ENCODE measurements at places on chromosomes 7 and 10.

DNA sequence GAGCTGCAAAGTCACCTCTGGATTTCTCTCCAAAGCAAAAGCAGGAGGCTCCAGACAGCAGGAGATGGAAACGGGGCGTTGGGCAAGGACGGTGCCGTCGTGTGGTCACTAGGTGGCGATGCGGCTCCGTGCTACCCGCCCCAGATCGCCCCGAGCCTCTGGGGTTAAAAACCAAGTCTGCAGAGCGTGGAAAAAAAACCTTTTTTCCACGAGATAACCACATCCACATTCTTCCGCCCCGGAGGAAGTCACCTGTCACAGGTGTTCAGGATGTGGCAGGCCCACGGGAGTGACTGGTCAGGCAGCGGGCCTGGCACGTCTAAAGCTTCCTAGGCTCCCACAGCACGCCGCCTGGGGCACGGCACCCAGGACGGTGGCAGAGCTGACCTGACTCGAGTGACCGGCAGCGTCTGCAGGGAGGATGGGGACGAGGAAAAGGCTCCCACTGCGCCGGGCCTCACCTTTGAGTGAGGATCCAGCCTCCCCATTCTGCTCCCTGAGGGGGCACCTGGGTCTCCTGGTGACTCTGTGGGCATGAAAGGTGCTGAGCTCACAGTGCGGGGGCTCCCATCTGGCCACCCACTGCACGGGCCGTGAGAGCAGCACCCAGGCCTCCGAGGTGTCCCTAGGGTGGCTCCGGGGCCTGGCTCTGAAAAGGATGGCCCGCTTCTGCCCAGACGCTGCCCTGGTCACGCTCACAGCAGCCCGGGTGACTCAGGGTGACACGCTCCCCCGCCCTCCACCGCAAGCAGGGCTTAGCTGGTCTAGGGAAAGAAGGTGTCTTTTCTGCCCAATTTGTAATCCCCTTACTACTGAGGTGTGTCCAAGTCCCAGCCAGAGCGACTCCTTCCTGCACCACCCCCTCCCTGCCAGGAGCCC lies 71.3 kb upstream of the TNRC18 start:
- peak; percentile 64 for DNase-seq

DNA sequence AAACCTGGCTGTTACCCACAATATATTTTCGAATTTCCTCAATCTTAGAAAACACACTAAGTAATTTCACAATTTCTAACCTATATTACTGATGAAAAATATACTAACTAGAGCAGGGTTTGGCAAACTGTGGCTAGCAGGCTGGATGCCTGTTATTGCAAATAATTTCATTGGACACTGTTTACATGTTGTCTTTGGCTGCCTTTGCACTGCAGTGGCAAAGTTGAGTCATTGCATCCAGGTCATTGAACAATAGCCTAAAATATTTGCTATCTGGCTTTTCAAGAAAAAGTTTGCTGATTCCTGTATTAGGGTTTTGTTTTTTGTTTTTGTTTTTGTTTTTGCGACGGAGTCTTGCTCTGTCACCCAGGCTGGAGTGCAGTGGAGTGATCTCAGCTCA lies 47.2 kb downstream of the KIF11 start:
- DNase-seq: no peak

DNA sequence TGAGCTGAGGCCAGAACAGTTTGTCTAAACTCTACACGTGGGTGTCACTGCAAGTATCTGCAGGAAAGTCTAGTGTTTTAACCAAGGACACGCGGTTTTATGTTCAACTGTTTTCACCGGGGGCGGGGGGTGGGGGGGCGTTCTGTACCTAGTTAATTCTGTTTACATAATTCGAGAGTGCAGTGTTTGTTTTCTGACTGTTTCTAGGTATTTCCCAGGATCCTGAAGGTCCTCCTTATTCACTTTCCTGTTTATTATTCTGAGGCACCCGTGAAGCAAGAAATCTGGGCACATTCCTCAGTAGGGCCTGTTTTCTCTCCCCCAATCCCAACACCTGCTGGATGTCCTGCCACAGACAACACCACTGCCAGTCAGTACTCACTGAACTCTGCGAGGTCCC lies 7.6 kb downstream of the LOXL4 start:
- DNase-seq: no peak

DNA sequence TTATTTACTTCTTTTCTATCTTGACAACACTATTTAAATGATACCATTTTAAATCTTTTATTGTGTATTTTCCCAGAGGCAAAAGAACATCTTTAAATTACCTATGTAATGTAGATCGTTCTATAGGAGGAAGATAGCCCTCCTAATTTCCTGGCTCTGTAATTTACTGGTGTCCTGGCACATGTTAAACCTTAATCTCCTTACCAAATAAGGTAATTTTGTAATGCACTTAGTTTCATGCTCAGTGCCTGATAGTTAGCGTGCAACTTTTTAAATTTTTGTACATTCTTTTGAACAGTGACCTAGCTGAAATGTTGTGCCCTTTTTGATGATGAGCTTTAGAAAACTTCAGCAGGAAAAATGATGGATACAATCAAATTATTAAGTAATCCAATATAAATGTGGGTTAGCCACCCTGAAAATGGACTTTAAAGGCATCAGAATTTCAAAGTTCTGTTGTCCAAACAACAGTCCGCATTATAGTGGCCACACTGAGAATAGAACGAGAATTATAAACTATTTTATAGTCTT lies 81.4 kb downstream of the ABCB5 start:
- DNase-seq: no peak
